ENCODE measurements at places on chromosomes 3 and 15.

DNA sequence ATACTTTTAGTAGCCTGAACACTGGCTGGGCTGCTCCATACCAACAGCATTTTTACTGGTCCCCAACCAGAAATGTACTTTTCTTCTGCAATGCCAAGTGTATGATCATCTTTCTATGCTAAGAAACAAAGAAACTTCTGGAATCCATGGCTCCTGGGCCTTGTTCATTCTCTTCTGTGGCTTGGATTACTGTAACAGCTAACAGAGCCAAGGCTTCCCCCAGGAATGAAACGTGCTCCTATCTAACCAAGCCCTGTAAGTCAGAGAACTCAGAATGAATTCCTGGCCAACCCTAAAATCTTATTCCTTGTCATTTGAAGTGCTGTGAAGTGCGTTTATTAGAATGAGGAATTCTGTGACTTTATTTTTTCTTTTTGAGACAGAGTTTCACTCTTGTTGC lies 102.9 kb upstream of the RAD18 start:
- no peak for DNase-seq

- DNase-seq: no peak
These were observed 173.8 kb downstream of the RPLP1 start for GRCh38 chr15:69626095-69627066.

DNA sequence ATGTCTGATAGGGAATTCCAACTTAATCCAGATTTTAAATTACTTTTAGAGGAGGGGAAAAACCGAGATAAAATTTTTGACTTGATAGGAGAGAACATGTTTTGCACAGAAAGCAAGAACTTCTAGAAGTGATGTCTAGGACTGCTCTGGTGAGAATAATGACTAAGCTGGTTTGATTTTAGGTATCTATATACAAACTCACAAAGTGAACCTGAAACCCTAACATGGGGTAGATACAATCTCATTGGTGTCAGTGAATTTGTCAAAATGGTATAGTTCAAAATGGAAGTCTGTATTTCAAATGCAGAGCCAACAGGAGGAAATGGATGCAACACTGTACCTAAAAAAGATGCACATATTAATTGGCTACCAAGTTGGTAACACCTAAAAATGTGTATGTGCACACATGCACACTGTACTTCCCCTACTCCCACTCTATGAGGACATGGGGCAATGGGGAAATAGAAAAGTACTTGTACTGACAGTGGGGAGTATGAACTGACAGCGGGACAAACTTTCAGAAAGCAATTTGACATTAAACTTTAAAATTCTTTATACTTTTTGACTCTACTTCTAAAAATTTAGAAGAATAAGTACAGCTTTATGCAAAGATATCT lies 53.0 kb downstream of the NR1I2 start:
- no peak for DNase-seq

GRCh38 chr3:38561746-38562466 lies 65.8 kb downstream of the EXOG start:
- DNase-seq: no peak

DNA sequence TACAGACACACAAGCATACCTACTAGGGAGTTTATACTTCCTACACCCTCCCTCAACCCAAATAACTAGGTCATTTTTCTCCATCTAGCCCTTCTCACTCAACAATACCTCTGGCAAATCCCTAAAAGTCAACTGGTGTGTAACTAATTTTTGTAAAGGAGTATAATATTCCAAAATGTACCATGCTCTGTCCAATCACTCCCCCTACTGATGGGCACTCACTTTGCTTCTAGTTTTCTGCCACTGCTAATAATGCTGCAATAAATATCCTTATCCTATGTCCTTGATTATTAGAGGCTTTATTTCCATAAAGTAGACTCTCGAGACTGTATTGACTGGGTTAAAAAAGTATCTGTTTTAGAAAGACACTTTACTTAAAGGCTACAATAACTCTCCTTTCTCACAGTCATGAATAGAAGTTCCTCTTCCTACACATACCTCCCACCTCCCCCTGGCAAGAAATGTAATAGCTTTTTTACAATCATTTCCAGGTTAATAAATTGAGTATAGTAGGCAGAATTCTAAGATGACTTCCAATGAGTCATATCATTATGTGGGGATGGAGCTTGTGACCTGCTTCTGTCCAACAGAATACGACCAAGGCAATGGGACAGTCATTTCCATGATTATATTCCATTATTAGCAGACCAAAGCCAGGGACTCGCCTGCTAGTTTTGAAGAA lies 30.0 kb downstream of the SHQ1 start:
- DNase-seq: no peak

- DNase-seq: no peak
These were observed 3.8 kb downstream of the GREM1 start for GRCh38 chr15:32721596-32721995.

- DNase-seq: no peak
These were observed 83.0 kb upstream of the DLG1 start for GRCh38 chr3:197381371-197381770.

GRCh38 chr3:99562138-99562537 lies 76.3 kb upstream of the COL8A1 start:
- DNase-seq: no peak

GRCh38 chr3:111311709-111312235 lies 230.2 kb upstream of the CD96 start:
- no peak for DNase-seq

- no peak for DNase-seq
These were observed 40.9 kb upstream of the FAM3D start for GRCh38 chr3:58707390-58707930.

All from NK-92 treated with Interleukin-12 subunit alpha and Interleukin-12 subunit beta, amount 100 ng/mL, for 24 hours (cell line).